ENCODE measurements at places on chromosomes 7 and 10. TPM values are rescaled to one million over a fixed set of nuclear protein-coding genes. Genes with fewer than 3 reads are reported as not detected.

GRCh38 chr10:90435296-90435695 is 422.5 kb downstream of the HTR7 start:
- H3K27ac ChIP-seq: no peak overlapping the region
- H3K27me3 ChIP-seq: no peaks in the 10 kb centered on the region
- no peaks in the 10 kb centered on the region for H3K36me3 ChIP-seq
- DNase-seq: no peak

DNA sequence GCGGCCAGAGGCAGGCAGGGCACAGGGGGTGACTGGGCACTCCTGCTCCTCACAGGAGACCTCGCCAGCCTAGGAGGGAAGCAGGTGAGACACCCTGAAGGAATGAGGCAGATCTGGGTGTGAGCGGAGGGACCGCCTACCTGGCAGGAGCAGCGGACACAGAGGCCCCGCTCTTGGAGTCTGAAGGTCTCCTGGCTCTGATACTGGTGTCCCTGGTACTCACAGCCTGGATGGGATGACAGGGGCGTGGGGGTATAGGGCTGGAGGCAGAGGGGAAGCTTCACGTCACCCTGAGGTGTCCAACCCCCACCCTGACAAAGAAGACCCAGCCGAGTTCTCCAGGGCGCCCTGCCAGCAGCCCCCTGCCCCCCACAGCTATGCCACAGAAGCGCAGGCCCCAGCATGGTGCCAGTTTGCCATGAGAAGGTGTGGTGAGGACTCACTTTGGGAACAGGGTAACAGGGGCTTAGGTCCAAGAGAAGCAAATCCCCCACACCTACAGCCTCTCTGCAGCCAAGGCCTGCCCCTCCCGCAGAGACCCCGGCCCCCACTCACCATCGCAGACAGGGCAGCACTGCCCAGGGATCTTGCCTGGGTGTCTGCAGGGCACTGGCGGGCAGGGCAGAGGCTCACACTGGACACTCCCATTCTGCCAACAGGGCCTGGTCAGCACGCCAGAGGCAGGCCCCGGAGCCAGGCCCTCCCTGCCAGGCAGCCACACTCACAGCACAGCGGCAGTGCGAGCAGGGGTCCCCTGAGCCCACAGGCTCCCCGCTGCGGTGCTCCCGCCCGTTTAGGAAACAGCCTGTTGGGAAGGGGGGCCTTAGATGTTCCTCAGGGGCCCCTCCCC is 17.0 kb downstream of the KCP start:
- no peak overlapping the region for H3K27ac ChIP-seq
- no peak overlapping the region for H3K4me3 ChIP-seq
- no peak for DNase-seq
- no peaks in the 10 kb centered on the region for H3K4me1 ChIP-seq
- H3K27me3 ChIP-seq: peaks cover 11% of the 10 kb centered on the region
- H3K36me3 ChIP-seq: peaks cover 4% of the 10 kb centered on the region

Gene ZNF853
- total RNA-seq: 13.7 TPM

Gene TMEM139
- total RNA-seq: 5.1 TPM

- H3K27me3 ChIP-seq: no peaks in the 10 kb centered on the region
- H3K4me3 ChIP-seq: no peak overlapping the region
- H3K4me1 ChIP-seq: peaks cover 26% of the 10 kb centered on the region
- DNase-seq: no peak
These were observed 3.8 kb downstream of the AGAP3 start for GRCh38 chr7:151089893-151090730.

Gene EVX1
- not detected for total RNA-seq

Gene CNTNAP2
- 6.5 TPM for total RNA-seq

Gene NAT16
- not detected for total RNA-seq

- peak overlapping the region; percentile 99 for H3K27ac ChIP-seq
- H3K4me3 ChIP-seq: peak overlapping the region; percentile 94
- peaks cover 19% of the 10 kb centered on the region for H3K4me1 ChIP-seq
- no peaks in the 10 kb centered on the region for H3K27me3 ChIP-seq
These were observed 660 bp downstream of the SUV39H2 start for GRCh38 chr10:14879124-14879927.

Gene C7orf57
- total RNA-seq: not detected

Gene FAM200A
- 12.9 TPM for total RNA-seq

DNA sequence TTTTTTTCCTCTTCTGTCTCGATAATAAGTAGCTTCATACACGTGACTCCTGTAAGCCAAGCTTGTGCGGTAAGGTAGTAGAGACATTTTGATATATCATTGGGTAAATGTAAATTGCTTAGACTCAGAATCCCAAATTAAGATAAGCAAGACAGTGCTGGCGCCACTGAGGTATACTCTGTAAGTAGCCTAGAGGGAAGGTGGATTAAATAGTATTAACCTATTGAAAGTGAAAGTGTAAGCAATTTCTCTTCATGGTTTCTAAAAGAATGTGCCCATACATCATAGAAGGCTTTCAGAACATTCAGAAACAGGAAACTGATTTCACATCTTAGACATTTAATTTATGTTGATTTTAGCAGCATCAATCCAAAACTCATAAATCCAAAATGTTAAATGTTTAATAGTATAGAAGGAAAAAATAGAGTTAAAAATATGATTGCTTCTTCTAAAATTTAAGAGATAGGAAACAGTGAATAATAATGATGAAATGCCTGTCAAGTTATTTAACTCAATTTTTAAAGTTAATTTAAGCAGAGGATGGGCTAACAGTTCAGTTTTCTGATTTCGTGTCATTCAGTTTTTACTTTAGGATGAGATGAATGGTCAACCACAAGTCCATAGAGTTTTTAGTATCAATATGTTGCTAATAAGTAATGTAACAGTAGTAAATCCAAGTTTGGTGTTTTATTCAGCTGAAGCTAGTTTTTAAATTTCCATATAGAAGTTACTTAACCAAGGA is 36.8 kb downstream of the LRRC72 start:
- H3K27ac ChIP-seq: no peak overlapping the region
- H3K27me3 ChIP-seq: no peaks in the 10 kb centered on the region
- peaks cover 4% of the 10 kb centered on the region for H3K4me1 ChIP-seq
- no peaks in the 10 kb centered on the region for H3K36me3 ChIP-seq
- H3K4me3 ChIP-seq: no peak overlapping the region
- no peak for DNase-seq

DNA sequence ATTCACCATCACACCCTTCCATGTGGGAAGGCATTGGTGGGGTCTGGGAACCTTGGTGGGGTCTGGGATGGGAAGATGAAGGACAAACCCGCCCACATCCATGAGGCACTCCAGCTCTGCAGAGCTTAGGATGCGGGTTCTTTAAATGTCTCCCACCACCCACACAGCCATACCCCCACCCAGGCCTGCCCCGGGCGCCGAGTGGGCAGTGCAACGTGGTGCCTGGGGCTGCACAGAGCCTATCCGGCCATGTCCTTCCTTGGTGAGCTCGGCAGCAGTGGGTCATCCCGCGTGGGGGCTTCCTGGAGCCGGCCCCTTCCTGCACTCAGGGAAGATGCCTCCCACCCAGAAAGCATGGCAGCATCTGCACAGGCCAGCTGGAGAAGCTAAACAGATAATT is 163.5 kb upstream of the TCERG1L start:
- no peaks in the 10 kb centered on the region for H3K27me3 ChIP-seq
- H3K27ac ChIP-seq: no peak overlapping the region
- H3K4me3 ChIP-seq: no peak overlapping the region
- DNase-seq: no peak
- H3K4me1 ChIP-seq: peaks cover 17% of the 10 kb centered on the region

GRCh38 chr7:113087071-113087998 is 708 bp upstream of the GPR85 start:
- peak overlapping the region; percentile 33 for H3K4me3 ChIP-seq
- H3K27ac ChIP-seq: no peak overlapping the region
- no peak for DNase-seq
- H3K4me1 ChIP-seq: peaks cover 3% of the 10 kb centered on the region

DNA sequence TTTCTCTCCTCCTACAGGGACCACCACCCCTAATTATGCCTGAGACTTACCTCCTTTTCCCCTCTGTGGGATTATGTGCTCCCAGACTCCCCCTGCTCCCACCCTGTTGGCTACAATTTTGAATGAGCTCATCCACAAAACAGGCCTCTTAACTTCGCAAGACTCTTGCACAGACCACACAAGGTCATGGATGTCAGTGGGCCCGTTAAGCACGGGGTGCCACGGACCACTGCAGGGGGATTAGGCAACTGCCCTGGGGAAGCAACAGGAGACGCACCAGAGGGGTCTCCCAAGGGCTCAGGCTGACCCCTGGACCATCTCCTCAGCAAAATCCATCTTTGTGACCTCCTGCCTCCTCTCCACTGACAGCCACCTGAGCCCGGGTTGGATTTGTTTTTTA is 42.1 kb upstream of the COL13A1 start:
- H3K36me3 ChIP-seq: no peaks in the 10 kb centered on the region
- H3K27ac ChIP-seq: no peak overlapping the region
- H3K4me1 ChIP-seq: no peaks in the 10 kb centered on the region
- no peak for DNase-seq
- H3K4me3 ChIP-seq: no peak overlapping the region
- peaks cover 21% of the 10 kb centered on the region for H3K27me3 ChIP-seq

Gene LIPM
- total RNA-seq: not detected

- H3K4me3 ChIP-seq: no peak overlapping the region
- H3K27me3 ChIP-seq: peaks cover 27% of the 10 kb centered on the region
- H3K27ac ChIP-seq: no peak overlapping the region
- DNase-seq: no peak
- H3K4me1 ChIP-seq: no peaks in the 10 kb centered on the region
- no peaks in the 10 kb centered on the region for H3K36me3 ChIP-seq
These were observed 201.2 kb upstream of the ZMIZ1 start for GRCh38 chr10:78867555-78867939.

DNA sequence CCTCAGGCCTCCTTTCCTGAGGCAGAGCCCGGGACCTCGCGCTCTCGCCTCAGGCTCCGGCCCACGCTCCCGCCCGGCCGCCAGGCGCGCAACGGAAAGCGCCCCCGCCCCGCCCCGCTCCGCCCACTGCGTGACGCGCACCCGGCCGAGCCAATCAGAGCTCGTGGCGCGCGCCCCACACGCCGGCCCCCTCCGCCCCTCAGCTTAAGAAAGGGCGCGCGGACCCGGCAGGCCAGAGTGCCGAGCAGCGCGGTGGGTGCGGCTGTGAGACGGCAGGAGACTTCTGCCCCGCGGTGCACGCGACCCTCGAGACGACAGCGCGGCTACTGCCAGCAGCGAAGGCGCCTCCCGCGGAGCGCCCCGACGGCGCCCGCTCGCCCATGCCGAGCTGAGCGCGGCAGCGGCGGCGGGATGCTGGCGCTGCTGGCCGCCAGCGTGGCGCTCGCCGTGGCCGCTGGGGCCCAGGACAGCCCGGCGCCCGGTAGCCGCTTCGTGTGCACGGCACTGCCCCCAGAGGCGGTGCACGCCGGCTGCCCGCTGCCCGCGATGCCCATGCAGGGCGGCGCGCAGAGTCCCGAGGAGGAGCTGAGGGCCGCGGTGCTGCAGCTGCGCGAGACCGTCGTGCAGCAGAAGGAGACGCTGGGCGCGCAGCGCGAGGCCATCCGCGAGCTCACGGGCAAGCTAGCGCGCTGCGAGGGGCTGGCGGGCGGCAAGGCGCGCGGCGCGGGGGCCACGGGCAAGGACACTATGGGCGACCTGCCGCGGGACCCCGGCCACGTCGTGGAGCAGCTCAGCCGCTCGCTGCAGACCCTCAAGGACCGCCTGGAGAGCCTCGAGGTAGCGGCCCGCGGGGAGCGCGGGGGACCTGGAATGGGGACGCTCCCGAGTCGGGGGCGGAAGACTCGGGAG is at the start of gene NPTX2:
NPTX2 (plus strand) TSS at position 235 of the 909 bp plus-strand sequence; CDS start at position 412, 177 bp downstream.
- peak; percentile 41 for DNase-seq
- H3K27me3 ChIP-seq: peaks cover 82% of the 10 kb centered on the region
- H3K36me3 ChIP-seq: no peaks in the 10 kb centered on the region
- H3K4me3 ChIP-seq: no peak within 1 kb of the TSS
- no peaks in the 10 kb centered on the region for H3K4me1 ChIP-seq
- H3K27ac ChIP-seq: no peak within 1 kb of the TSS

Gene TECPR1
- 41.6 TPM for total RNA-seq

GRCh38 chr7:70389531-70390151 is 742.3 kb upstream of the GALNT17 start:
- peaks cover 13% of the 10 kb centered on the region for H3K4me1 ChIP-seq
- no peak for DNase-seq
- H3K4me3 ChIP-seq: no peak overlapping the region
- H3K36me3 ChIP-seq: no peaks in the 10 kb centered on the region

DNA sequence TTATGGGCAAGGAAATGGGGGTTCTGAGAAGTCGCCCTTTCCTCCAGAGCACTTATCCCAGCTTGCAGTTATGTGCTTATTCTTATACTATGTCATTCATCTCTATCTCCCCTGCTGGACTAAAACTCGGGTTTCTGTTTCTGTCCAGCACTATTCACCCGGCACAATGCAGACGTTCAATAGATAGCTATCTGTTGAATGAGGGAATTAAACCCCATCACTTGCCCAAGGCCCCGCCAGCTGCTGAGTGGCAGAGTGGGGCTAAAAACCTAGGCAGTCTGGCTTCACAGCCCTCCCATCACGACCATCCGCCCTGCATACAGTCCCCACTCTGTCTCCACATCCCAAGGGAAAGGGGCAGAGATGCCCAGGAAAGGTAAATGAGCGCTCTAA is 5.4 kb downstream of the SLIT1 start:
- DNase-seq: no peak
- peaks cover 2% of the 10 kb centered on the region for H3K36me3 ChIP-seq
- H3K4me3 ChIP-seq: no peak overlapping the region
- peaks cover 16% of the 10 kb centered on the region for H3K4me1 ChIP-seq
- no peak overlapping the region for H3K27ac ChIP-seq
- H3K27me3 ChIP-seq: peaks cover 48% of the 10 kb centered on the region

DNA sequence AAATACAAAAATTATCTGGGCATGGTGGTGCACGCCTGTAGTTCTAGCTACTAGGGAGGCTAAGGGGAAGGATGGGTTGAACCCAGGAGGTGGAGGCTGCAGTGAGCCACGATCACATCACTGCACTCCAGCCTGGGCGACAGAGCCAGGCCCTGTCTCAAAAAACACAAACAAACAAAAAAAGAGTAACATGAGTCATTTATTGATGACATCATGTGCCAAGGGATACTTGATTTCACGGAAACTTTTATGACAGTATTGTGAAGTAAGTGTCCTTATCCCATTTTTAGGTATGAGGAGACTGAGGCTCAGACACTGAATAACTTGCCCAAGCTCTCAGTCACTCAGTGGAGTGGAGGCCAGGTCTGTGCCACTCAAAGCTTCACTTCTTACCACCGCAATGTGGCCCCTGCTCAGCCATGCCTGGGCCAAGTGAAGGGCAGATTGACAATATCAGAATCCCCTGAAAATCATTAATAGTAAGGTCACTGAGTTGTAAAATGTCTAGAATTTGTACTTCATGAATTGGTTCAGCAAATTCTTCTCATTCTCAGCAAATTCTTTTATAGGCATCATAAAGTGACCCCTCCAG is 36.5 kb downstream of the EMX2 start:
- no peak overlapping the region for H3K4me3 ChIP-seq
- no peaks in the 10 kb centered on the region for H3K36me3 ChIP-seq
- no peak for DNase-seq
- peaks cover 60% of the 10 kb centered on the region for H3K27me3 ChIP-seq

Gene OR2A12
- not detected for total RNA-seq

Gene EBLN1
- not detected for total RNA-seq

Gene CDH23
- total RNA-seq: 0.53 TPM

Gene NOD1
- 3.6 TPM for total RNA-seq

All from progenitor cell of endocrine pancreas (in vitro differentiated cells).